Mesenteric fat pad (tissue), 1 donor: ENCODE measurements at places on chromosomes 5 and 9.

DNA sequence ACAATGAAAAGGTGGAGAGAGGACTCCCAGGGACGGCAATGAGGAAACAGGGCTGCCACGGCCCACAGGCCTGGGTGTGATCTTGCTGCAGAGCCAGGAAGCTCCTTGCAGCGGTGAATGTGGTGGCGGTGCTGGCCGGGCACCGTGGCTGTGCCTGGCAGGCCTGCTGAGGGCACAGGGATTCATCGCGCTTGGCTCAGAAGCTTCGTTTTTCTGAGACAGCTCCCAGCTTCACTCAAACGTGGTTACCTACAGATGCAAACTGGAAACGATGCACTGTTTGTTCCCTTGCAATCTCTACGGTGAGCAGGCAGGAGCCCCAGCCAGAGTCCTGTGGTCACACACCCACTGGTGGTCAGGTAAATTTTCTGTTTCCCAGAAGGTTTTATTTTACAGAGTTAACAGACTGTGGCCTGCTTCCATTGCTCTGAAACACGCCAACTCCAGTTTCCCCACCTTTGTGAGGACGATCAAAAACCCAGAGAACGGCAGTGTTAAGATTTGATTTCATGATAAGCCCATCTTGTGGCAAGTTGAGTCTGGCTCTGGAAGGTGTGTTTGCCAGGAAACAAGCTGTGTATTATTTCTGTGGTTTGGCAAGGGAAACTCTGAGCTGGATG is 183.9 kb downstream of the AUH start:
- DNase-seq = no peak

DNA sequence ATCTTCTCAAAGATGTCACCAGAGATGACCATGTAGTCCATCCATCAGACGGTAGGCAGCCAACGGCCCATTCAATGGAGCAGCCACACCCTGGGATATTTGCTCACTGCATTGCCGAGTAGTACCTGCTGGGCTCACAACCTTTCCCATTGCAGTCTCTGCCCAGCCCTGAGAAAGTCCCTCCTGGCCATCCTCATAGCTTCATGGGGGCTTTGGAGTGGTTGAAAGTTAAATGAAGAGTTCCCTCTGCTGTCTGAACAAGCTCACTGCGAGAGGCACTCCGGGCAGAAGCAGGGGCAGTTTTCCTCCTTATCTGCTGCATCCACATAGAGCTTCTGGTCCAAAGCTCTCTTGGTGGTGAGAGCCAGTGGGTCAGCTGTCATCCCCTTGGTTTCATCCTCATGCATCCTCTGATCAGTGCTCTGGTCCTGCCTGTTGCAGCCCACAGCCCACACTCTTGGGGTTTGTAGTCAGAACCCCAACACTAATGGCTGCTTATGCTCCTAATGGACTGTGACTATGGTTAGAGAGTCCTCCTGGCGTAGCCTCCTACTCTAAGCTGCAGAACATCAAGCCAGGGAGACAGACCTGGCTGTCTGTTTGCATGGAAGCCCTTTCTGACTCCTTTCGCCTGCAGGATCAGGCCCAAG is 23.3 kb downstream of the TNFSF8 start:
- no peak for DNase-seq

DNA sequence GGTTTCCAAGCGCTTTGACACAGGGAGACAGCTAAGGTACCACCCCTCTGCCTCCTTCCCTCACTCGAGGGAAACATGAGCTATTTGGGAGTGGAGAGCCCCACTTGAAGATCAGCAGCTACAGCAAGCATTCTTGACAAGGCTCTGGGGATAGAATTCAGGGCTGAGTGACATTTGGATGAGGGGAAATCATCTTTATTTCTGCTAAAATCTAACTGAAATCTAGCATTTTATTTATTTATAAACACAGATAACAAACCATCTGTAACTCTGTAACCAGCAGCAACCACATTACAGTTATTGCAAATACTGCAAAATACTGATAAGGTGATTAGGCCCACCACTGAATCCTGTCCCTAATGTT is 22.4 kb downstream of the RNF130 start:
- DNase-seq = no peak

DNA sequence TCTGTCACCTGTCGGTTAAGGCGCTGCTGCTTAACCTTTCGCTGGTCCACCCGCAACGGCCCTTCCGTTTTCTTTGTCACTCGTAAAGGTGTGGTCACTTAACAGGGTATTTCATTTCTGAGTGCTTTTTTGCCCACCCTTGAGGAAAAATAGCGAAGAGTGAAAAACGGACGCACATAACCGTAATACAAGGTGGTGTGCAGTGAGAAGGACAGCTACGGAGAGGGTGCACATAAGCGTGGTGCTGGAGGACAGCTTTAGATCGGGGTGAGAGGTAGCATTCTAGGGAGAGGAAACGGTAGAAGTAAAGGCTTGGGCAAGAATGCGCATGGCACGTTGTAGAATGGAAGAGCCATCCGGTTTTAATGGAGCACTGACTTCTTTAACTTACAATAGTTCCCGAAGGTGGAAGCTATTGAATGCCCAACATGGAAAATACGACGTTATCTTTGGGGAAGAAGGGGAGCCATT is 761 bp downstream of the CCT5 start:
- DNase-seq = no peak

- no peak for DNase-seq
Measured at GRCh38 chr5:42645138-42645537, 111.5 kb upstream of the CCDC152 start.

- no peak for DNase-seq
Measured at GRCh38 chr9:125766468-125767221, 19.5 kb downstream of the PBX3 start.
